ENCODE measurements at places on chromosomes 16 and 17.

DNA sequence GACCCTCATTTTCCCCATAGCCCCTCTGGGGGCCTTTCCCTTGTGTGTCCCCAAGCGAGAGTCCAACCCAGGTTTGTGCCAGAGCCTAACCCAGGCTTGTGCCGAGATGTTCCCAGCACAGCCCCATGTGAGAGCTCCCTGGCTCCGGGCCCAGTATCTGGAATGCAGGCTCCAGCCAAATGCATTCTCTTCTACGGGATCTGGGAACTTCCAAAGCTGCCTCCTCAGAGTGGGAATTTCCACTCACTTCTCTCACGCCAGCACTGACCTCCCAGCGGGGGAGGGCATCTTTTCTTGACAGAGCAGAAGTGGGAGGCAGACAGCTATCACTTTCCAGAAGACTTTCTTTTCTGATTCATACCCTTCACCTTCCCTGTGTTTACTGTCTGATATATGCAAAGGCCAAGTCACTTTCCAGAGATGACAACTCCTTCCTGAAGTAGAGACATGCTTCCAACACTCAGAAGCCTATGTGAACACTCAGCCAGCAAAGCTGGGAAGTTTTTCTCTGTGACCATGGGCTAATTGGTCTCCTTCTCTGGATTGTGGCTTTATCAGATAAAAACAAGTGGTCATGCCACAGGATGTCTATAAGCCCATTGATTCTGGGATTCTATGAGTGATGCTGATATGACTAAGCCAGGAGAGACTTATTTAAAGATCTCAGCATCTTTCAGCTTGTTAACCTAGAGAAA, 2.5 kb upstream of the CCL2 start:
- DNase-seq: no peak

DNA sequence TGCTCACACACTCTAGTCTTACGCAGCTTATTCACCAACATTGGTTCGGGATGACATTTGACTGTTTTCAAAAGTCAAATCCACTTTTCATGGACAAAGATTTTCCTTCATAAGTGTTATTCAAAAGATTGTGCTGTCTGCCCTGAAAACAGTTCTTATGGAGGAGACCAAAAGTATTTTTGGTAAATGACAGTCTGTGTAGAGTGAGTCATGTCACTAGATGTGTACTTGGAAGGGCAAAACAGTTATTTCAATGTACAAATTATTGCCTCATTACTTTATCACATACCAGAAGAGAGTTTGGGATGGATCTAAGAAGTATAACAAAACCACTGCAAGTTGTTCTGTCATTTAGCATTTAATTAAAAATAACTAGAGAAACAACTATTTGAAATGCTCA, 265.6 kb downstream of the CDH13 start:
- DNase-seq: no peak

GRCh38 chr17:59892251-59892923, 356 bp downstream of the TUBD1 start:
- DNase-seq: no peak

GRCh38 chr16:16147316-16147999, 75.8 kb downstream of the ABCC6 start:
- no peak for DNase-seq

GRCh38 chr16:69709456-69710084, 16.8 kb downstream of the NQO1 start:
- peak; percentile 73 for DNase-seq

DNA sequence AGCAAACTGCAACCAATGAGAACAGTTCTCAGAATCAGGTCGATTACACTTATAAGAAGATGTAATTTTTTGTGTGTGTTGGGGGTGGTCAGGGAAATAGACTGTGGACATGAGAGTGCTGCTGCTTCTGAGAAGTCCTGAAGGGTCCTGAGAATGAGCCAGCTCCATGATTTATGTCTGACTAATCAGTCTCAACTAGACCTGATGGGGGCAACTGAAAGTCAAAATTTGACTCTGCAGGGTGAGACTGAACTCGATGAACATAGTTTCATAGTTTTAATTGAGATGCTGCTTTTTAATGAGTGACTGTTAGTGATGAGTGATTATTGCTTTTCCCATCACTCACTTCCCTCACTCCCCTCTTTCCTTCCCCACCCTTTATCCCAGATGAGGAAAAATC, 37.3 kb downstream of the SMARCE1 start:
- DNase-seq: no peak
